NCI-H146 (cell line): ENCODE measurements at places on chromosomes 12 and 14.

- no peak for DNase-seq
Observed at GRCh38 chr12:51726931-51727330, 121.6 kb downstream of the FIGNL2 start.

DNA sequence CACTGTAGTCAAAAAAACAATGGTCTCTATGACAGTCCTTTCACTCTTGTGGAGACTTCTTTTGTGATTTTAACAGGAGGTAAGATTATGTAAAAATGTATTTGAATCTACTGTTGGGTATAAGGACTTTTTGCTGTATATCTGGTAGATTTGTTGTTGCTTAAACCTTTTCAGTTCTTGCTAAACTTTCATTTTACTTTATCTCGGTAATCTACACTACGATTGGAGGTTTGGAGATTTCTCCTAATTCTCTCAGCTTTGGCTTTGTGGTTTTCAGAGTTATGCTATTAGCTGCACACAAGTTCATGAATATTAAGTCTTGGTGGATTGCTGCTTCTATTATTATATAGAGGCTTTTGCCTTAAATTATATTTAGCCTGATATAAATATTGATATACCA is 116.6 kb upstream of the HIF1A start:
- DNase-seq: no peak

GRCh38 chr12:129551441-129551840 is 352.4 kb downstream of the TMEM132D start:
- no peak for DNase-seq

- DNase-seq: peak; percentile 15
Observed at GRCh38 chr14:38078393-38078792, 129.3 kb upstream of the SSTR1 start.

- DNase-seq: no peak
Observed at GRCh38 chr14:34119107-34119858, 168.4 kb upstream of the EGLN3 start.

- DNase-seq: no peak
Observed at GRCh38 chr14:36097356-36097755, 79.2 kb downstream of the PTCSC3 start.

- DNase-seq: no peak
Observed at GRCh38 chr12:109772622-109773321, 59.1 kb downstream of the FAM222A start.

GRCh38 chr12:45388545-45388944 is 172.7 kb downstream of the ANO6 start:
- peak; percentile 18 for DNase-seq
